Activated CD4-positive, alpha-beta T cell treated with anti-CD3 and anti-CD28 coated beads, Interleukin-2, amount 50 U/mL, for 1 hour (primary cell): ENCODE measurements at places on chromosomes 11 and 22.

DNA sequence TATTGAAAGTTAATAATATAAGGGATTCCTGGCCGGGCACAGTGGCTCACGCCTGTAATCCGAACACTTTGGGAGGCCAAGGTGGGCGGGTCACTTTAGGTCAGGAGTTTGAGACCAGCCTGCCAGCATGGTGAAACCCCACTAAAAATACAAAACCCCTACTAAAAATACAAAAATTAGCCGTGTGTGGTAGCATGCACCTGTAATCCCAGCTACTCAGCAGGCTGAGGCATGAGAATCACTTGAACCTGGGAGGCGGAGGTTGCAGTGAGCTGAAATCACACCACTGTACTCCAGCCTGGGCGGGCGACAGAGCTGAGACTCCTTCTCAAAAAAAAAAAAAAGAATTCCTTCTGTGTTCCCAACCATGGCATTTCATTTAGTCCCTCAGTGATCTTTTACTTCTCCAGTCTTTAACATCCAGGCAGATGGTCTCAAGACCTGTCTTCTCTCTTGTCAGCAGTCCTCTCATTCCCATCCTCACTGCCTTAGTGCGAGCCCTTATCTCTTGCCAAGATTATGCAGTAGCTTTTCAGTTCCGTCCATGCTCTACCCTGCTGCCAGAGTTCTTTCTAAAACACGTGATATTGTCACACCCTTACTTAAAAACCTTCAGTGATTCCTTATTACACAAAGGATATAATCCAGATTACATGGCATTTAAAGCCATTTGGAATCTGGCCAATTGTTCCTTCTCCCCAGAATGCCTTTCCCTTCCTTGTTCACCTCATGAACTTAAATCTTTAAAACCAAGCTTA is 17.9 kb downstream of the RTN3 start:
- no peak for DNase-seq

- peak; percentile 36 for DNase-seq
Measured at GRCh38 chr22:30308518-30309230, 18.1 kb downstream of the TBC1D10A start.

DNA sequence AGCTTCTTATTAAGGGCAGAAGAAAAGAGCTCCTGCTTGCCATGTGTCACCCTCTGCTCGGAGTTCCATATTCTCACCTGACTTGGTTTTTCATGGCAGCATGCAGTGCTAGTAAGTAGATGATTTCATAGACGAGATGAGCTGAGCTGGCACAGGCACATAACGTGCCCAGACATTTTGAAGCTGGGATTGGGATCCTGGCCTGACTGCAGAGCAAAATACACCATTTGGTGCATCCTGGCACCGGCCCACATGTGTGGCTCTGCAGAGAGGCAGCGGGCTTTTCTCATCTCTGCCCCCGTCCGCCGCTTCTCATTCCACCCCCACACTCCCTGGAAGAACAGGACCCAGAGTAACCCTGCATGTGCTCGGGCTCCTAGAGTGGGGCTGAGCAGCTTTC is 24.8 kb downstream of the FAM118A start:
- DNase-seq, result no peak

GRCh38 chr11:61737131-61737530 is 15.3 kb upstream of the MYRF start:
- DNase-seq, result no peak

GRCh38 chr11:71284525-71285092 is 32.2 kb upstream of the SHANK2 start:
- no peak for DNase-seq

DNA sequence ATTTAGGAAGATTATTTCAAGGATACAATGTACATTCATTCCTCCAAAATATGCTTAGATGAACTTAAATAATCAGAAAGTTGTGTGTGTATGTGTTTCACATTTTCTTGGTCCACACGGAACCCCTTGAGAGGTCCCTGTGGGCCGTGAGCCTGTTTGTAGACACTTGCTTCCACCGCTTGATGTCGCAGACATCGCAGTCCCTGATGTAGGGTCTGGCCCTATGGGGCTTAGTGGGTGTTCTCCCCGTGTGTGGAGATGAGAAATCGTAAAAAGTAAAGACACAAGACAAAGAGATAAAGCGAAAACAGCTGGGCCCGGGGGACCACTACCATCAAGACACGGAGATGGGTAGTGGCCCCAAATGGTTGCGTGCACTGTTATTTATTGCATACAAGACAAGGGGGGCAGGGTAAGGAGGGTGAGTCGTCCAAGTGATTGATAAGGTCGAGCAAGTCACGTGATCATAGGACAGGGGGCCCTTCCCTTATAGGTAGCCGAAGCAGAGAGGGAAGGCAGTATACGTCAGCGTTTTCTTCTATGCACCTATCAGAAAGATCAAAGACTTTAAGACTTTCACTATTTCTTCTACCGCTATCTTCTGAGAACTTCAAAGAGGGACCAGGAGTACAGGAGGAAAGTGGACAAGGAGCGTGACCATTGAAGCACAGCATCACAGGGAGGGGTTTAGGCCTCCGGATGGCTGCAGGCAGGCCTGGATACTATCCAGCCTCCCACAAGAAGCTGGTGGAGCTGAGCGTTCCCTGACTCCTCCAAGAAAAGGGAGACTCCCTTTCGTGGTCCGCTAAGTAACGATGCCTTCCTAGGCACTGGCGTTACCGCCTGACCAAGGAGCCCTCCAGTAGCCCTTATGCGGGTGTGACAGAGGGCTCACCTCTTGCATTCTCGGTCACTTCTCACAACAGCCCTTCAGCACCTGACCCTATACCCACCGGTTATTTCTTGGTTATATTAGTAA is 1.2 kb upstream of the APOBEC3C start:
- no peak for DNase-seq

DNA sequence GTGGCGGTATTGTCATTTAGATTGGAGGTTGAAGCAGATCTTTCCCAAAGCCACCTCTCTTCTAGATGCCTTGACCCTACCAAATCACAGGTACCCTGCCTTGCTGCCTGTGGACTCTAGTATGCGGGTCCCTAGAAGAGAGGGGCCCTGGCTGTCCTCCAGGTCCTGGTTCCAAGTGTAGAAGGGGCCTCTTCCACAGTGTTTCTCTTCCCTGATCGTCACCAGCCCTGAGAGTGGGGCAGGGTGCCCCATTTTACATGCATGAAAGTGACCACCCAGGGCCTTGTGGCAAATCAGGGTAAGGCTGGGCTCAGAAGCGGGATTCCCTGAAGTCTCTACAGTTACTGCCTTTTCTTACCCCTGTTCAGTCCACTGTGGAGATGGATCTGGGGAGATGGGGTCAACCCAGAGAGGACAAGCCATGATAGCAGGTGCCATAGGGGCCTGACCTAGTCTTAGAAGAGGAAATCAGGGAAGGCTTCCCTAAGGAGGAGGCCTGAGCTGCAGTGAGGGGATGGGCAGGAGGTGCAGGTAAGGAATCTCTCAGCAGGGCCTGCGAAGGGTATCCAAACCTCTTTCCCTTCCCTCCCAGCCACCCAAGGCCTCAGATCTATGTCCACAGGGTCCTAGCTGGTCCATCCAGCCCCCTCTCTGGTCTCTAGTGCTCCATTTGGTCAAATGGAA is 1.2 kb upstream of the LRRC32 start:
- no peak for DNase-seq

- no peak for DNase-seq
Measured at GRCh38 chr11:68303982-68304780, 8.2 kb upstream of the LRP5 start.

DNA sequence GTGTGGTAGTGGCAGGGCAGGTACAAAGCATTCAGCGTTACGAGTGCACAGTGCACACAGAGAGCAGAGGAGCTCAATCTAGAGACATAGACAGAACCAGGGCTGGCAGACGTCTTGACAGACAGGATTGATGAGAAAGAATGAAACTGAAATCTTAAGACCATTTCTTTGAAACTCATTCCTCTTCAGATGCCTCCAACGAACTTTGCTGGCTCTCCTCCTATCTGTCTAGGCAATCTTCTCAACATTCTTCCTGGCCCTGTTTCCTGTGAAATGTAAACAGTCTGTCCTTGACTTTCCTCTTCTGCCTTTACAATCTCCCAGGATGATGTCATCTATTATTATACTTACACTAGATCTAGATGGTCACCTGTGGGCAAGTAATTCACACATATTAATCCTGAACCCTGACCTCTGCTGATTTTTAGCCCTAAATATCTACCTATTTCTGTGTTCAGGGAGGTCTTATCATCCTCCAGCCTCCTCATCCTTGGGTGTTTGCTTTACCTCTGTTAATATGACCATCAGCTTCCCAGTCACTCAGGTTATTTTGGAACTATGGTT is 119.5 kb downstream of the ENTHD1 start:
- DNase-seq, result peak; percentile 7

- DNase-seq, result no peak
Measured at GRCh38 chr11:86374069-86374468, 618 bp upstream of the CCDC81 start.

GRCh38 chr11:104999721-105000120 is 23.2 kb downstream of the CASP5 start:
- DNase-seq, result no peak

DNA sequence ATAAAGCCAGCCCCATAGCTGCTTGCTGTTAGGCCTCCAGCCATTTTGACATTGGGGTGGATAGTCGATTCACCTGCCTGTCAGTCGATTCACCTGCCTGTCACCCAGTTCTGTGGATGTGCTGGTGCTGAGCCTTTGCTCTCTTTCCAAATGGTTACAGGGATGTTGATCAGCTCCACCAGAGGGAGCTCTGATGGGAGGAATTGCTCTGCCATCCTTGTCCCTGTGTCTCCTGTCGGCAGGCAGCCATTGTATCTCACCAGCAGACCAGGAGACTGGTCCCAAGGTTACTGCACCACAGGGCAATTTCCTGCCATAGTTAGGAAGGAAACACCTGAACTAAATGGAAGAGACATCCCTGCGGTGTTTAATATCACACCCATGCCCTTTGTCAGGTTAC is 6.1 kb downstream of the MPEG1 start:
- no peak for DNase-seq

- no peak for DNase-seq
Measured at GRCh38 chr22:36182857-36183256, 18.8 kb downstream of the APOL4 start.

- no peak for DNase-seq
Measured at GRCh38 chr11:68460741-68461574, at the start of gene PPP6R3. Gene PPP6R3 (plus strand): TSS chr11:68460752. CDS start chr11:68537665, 76,913 bp downstream.

DNA sequence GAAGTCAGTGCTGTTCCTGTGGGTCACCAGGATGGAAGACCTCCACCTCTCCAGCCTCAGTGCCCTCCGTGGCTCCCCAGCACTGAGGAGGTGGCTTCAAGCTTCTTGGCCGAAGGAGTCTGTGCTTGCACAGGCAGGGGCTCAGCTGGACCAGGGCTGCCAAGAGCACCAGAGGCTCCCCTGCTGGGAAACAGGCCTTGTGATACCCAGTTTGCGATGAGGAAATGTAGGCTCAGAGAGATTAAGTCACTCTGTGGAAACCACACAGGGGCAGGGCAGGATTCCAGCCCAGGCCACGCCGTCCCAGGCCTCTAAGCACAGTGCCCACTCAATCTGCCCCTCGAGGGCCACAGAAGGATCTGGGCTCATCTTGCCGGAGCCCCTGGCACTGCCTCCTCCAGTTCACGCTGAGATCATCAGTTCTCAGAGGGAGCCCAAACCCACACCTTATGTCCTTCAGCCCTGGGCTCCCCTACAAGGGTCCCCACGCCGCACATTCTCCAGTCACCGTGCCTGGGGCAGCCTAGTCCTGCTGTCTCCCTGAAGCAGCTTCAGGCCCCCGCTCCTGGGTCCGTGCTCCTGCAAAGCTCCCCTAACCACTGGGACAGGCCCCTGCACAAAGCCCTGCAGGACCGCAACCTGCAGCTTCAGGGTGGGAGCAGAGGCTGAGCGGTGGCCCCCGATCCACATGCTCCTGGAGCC is 21.6 kb downstream of the ANO1 start:
- no peak for DNase-seq

GRCh38 chr22:19739448-19739895 is 16.1 kb downstream of the GP1BB start:
- DNase-seq, result no peak

- no peak for DNase-seq
Measured at GRCh38 chr11:68335683-68336082, 23.3 kb downstream of the LRP5 start.

DNA sequence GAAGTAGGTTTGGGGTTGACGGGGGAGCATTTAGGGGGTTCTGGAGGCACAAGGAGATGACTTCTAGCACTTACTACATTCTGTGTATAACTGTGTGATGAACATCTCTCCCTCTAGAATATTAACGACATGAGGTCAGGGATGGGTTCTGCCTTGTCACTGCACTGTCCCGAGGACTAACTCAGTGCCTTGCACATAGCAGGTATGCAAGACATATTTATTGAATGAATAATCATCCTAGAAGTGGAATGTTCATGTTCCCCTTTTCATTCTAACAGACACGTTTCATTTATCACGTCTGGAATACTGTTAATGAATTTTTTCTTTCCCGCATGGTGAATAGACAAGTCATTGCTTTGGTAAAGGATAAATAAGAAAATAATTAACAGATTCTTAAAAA is 12.6 kb downstream of the SYT13 start:
- DNase-seq, result no peak
